ENCODE measurements at places on chromosomes 3 and 15. TPM values are rescaled to one million over a fixed set of nuclear protein-coding genes. Genes with fewer than 3 reads are reported as not detected.

DNA sequence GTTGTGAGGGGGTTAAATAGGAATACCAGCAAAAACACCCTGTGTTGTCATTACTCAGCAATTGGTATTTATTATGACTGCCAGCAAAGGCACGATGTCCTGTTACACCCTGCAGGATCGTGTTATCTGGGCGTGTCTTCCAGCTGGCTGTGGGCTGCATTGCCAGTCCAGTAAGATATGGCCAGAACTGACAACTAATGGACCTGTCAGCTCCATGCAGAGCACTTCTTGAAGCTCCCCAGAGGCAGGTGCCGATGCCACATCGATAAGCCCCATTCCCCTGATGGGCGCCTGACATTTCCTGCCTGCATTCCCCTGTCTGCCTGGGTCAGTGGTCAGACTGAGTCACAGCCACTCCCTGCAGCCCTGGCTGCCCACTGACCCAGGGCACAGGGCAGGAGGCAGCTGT is 79.7 kb upstream of the RASGRF1 start:
- peaks cover 46% of the 10 kb centered on the region for H3K27me3 ChIP-seq
- DNase-seq = no peak
- no peaks in the 10 kb centered on the region for H3K4me1 ChIP-seq
- no peaks in the 10 kb centered on the region for H3K36me3 ChIP-seq

DNA sequence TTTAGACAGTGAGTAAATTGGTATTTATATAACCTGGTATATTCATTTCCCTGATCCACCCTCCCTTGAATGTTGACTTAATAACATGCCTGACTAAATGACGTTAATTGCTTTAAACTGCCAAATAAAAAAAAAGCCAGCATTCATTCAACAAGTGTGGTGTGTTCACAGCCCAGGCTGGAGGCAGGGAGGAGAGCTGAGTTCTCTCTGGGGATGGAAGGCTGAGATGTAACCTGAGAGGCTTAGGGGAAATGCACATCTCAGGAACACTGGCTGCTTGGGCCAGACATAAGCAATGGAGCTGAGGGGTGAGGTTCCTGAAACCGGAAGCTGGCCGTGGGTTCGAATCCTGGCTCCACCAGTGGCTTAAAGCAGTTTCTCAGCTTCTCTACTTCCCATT is 17.3 kb downstream of the CACNA2D3 start:
- no peaks in the 10 kb centered on the region for H3K4me1 ChIP-seq
- no peak overlapping the region for H3K27ac ChIP-seq

- no peaks in the 10 kb centered on the region for H3K4me1 ChIP-seq
- no peak overlapping the region for H3K4me3 ChIP-seq
Measured at GRCh38 chr3:56424336-56424735, 43.9 kb downstream of the ERC2 start.

DNA sequence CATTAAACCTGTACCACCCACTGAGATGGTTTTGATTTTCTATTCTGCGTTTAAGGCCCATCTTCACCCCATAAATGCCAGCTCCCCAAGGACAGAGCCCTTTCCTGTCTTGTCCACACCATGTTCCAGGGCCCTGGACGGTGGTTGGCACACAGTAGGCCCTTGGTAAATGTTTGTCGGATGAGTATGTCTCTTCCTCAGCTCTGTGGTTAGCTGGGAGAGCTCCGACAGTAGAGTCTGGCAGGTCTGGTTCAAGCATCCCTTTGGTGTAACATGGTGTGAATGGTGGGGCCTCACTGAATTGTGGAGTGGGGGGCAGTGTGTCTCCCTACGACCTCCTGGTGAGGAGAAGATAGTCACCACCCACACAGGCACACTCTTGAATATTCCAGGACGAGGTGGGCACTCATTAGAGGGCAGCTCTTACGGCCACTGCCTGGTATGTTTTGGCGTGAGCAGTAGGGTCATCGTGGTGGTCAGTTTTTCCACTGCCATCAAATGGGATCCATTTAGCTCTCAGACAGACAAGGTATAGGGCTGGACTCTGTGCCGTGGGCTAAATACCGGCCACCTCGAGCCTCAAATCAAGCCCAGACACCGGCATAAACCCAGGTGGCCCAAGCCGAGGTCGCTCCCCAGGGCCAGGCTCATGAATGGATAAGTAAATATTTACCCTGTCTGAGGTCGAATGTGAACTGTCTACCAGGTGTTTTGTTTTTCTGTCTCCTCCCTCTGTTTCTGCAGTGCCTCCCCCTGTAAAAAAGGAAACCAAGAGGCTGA is 61.3 kb downstream of the SMAD3 start:
- no peak for DNase-seq
- H3K27me3 ChIP-seq = no peaks in the 10 kb centered on the region
- H3K27ac ChIP-seq = no peak overlapping the region
- no peak overlapping the region for H3K4me3 ChIP-seq
- H3K36me3 ChIP-seq = no peaks in the 10 kb centered on the region
- H3K4me1 ChIP-seq = peaks cover 12% of the 10 kb centered on the region

Gene AP3B2
- 0.23 TPM for total RNA-seq

Gene GOLGA8N
- 10.6 TPM for total RNA-seq

Gene WDR48
- 90.3 TPM for total RNA-seq

All from T-cell (primary cell).